CD4-positive, alpha-beta T cell treated with Interleukin-4 for 4 hours (primary cell): ENCODE measurements at places on chromosomes 7 and 10.

DNA sequence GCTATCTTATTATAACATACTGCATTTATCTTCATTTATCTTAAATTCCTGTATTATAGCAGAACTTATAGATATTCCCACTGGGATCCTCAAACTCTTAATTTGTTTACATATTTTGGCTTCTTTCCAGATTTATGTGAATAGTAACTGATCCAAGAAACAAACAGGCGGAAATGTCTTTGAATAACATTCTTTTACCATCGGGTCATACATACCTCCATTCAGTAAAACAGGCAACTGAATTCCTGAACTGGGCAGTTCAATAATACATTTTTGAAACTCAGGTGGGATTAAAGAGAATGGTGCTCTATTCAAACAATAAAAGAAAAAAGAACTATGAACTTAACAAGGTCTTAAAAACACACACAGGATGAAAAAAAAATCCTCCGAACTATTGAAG is 337.4 kb downstream of the CRPPA start:
- DNase-seq: no peak

DNA sequence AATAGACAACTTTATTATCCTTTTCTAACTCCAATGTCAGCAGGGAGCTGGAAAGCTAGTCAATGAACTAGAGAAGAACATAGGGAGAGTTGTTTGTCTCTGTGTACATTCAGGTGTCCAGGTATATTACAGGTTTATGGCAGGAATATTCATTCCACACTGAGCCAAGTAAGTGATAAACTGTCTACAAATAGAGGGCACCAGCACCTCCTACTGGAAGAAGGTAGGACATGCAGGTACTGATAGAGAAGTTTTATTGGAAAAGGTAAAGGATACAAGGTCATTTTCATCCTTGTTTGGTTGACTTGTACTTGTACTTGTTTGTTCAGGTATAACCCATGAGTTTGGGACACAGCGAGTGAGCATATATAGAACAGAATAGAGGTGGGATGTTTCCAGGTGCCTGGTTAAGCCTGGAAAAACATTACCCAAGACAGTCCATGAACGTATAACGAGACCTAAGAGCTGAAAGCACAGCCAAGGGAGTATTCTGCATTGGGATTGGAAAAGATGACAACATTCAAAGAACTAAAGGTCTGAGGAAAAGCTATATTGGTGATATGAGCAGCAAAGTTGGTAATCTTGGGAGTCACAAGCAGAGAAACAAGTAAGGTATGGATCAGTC is 61.4 kb upstream of the PPP1R3C start:
- peak; percentile 21 for DNase-seq

DNA sequence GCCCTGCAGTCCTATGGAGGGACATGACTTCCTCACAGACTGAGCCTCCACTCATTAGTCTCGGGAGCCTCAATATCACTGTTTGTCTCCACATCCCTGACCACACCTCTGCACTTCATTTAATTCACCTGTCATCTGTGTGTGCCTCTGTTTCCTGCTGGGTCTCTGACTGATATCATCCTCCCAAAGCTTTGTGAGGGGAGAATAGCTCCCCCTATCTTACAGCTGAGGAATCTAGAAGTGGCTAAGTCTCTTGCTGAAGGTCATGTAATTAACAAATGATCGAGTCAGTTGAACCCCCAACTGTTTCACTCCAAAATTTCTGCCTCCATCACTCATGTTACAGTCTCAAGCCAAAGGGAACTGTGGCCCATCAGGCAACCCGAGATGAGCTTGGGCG is 5.5 kb upstream of the CPXM2 start:
- DNase-seq: no peak

- DNase-seq: no peak
Measured at GRCh38 chr7:44309271-44310091, 15.9 kb downstream of the CAMK2B start.

- DNase-seq: no peak
Measured at GRCh38 chr10:118287076-118287806, 54.9 kb downstream of the FAM204A start.

GRCh38 chr7:108328174-108328651 is 128.0 kb downstream of the NRCAM start:
- DNase-seq: no peak
